Nephron progenitor cell (in vitro differentiated cells): ENCODE measurements at places on chromosomes 7 and 10.

- no peak for DNase-seq
Measured at GRCh38 chr7:2120251-2120660, 112.5 kb downstream of the MAD1L1 start.

GRCh38 chr7:22833957-22834356 lies 11.3 kb upstream of the TOMM7 start:
- no peak for DNase-seq

DNA sequence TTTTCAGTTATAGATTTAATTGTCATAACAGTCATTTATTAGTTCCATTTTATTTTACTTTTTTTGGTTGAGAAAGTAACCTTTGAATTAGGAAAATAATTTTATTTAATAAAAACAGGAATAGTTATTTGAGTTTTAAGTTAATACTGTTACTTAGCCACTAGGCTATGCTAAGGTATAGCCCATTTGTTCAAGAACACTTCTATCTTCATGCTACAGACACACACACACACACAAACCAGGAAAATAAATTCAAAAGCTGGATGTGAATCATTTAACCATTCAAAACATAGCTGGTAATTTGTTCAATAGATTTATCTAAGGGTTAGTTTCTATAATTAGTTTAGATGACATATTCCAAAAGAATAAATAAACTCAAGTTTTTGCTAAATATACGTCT lies 148.4 kb downstream of the RNF133 start:
- DNase-seq, result no peak

DNA sequence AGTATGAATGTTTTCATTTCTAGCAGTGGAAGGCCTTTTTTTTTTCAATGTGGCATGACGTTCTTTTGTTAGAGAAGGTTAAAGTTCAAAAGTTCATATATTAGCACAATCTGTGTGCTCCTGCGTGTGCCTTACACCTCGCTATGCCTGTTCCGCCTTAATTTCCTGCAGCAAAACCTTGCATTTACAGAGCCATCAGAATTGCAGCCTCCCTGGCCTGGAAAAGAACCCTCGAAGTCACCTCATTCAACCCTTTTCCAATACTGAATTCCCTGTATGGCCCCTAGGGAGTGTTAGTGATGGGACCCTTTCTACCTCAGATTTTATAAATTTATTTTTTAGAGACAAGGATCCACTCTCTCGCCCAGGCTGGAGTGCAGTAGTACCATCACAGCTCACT lies 103.5 kb upstream of the ZNF438 start:
- no peak for DNase-seq

DNA sequence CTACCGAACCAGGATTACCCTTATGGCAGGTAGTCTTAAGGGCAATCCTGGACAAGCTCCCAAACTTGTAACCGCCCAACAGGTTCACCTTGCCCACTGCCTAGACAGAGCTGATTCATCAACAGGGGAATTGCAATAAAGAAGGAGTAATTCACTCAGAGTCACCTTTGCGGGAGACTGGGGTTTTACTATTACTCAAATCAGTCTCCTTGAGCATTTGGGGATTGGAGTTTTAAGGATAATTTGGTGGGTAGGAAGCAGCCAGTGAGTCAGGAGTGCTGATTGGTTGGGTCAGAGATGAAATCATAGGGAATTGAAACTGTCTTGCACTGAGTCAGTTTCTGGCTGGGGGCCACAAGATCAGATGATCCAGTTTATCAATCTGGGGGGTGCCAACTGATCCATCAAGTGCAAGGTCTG lies 25.3 kb downstream of the HK1 start:
- no peak for DNase-seq

DNA sequence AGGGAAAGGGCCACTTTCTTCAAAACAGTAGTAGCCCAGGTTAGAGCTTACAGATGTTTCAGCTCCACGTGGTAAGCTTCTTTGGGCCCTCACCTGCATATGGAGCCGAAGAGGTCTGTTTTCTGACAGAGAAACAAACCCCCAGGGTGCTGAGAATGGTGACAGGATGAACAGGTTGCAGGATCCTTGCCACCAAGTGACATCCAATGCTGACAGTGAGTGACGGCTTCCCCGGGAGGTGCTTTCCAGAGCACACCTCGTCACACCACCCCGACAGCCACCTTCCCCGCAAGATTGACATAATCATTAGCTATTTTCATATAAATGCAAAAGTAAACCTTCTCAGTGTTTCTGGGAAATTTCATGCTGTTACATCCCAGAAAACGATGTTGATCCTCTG lies 109.3 kb upstream of the BTBD16 start:
- DNase-seq, result no peak

DNA sequence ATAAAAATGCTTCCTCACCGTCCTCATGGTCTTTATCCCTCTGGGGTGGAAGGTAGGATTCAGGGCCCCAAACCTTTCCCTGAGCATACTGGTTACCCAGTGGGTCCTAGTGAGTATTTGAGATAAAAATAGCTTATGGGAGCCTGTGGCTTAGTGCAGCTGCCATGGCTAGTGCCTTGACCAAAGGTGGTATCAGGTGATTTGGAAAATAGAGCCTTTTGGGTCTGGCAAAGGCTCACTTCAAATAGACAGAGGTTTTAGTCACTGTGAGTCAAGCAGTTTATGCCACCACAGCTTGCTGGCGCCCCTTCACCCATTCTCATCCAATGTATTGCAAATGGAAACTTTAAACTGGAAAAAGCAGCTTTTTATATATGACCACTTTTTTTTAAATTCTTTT lies 30.4 kb downstream of the PLAU start:
- no peak for DNase-seq

DNA sequence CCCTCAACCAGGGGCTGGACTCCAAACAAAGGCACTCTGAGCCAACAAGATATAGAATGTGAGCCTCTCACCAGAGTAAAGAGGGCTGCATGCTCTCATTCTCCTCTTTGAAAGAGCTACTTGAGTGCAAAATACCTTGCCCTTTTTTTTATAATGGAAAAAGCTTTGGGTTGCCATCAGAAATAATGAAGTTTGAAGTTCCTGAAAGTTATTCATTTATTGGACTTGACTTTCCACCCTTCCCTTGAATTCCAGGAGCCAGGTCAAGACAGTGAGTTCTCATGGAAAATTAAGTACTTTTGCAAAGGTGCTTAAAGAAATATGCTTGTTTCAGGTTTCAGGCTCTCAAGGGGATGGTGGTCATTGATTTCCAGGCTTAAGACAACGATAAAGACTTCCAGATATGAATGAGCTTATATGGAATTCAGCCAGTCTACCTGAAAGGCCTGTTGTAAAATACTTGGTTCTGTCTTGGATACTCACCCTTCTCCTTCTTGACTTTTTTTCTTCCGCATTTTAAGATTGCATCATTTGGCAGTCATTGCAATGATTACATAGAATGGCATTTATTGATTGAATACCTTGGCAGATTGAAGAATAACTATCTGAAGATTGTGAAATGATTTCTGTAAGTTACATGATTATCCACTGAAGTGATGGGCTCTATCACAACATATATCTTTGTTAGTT lies 696.4 kb downstream of the INHBA start:
- DNase-seq, result no peak

- DNase-seq, result peak; percentile 22
Measured at GRCh38 chr10:68876246-68877138, 24.6 kb upstream of the DDX50 start.

- DNase-seq, result no peak
Measured at GRCh38 chr10:48497780-48498770, 106.8 kb downstream of the ARHGAP22 start.

GRCh38 chr10:6593241-6593671 lies 13.2 kb upstream of the PRKCQ start:
- no peak for DNase-seq

- no peak for DNase-seq
Measured at GRCh38 chr10:61682323-61682722, 19.6 kb downstream of the CABCOCO1 start.

- DNase-seq, result no peak
Measured at GRCh38 chr10:19791032-19791431, 25.2 kb upstream of the PLXDC2 start.
